ENCODE measurements at places on chromosomes 11 and 22.

GRCh38 chr22:45942787-45943493 is 34.0 kb downstream of the WNT7B start:
- no peak for DNase-seq

DNA sequence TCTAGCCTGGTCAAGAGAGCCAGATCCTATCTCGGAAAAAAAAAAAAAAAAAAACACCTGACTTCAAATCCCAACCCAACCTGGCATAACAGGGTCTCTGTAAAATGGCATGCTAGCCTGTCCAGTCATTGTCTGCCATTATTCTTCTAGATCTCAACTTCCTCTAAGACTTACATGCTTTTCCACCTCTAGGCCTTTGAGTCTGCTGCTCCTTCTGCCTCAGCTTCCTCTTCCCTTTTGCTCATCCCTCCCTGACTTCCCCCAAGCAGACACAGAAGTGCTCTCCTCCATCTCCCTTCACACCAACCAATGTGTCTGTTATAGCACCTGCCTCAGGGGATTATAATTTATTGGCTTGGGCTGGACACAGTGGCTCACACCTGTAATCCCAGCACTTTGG is 7.8 kb downstream of the STK33 start:
- DNase-seq, result no peak

GRCh38 chr11:74142624-74143023 is 28.2 kb downstream of the C2CD3 start:
- no peak for DNase-seq

GRCh38 chr11:60360621-60361020 is 17.7 kb upstream of the MS4A7 start:
- no peak for DNase-seq

DNA sequence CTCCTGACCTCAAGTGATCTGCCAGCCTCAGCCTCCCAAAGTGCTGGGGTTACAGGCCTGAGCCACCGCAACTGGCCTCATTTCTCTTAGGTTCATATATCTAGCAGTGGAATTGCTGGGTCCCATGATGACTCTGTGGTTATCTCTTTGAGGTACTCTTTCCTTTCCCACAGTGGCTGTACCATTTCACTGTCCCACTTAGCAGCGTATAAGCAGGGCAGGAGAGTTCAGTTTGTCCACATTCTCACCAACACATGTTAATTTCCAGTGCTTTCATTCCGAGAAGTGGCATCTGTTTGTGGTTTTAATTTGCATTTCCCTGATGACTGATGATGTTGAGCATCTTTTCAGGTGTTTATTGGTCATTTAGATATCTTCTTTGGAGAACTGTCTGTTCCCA is 16.4 kb downstream of the PRR5 start:
- no peak for DNase-seq

DNA sequence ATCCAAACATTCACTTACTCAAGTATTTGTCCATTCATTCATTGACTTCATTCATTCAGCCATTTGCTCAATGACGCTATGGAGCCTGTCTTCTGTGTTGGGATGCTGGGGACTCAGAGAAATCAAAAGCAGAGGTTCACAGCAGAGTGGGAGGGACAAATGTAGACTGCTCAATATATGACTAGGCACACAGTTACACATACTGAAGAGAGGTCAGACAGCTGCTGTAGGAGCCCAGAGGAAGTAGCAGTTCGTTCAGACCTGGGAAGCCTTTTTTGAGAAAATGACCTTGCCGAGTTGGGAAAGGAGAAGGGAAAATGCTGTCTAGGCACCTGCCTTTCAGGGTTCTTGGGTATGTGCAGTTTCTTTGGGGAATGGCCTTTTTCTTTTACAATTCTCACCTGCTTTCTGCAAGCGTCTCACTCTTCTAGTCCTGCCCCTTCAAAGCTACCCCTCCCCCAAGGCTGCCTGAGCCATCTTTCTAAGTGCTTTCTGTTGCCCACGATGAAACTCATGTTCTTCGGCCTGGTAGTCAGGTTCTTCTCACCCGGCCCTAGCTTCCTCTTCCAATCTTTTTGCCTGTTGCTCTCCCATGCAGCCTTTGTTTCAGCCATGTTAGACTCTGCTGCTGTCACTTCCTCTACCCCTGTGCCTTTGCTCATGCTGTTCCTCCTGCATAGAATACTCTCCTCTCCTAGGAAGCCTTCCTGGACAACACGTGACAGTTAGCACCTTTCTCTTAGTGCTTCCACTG is 4.2 kb upstream of the UVRAG start:
- no peak for DNase-seq

GRCh38 chr11:35391922-35392688 is 27.3 kb downstream of the SLC1A2 start:
- peak; percentile 29 for DNase-seq

All from left renal pelvis (tissue), 4 donors.